ENCODE measurements at places on chromosomes 2 and 18.

DNA sequence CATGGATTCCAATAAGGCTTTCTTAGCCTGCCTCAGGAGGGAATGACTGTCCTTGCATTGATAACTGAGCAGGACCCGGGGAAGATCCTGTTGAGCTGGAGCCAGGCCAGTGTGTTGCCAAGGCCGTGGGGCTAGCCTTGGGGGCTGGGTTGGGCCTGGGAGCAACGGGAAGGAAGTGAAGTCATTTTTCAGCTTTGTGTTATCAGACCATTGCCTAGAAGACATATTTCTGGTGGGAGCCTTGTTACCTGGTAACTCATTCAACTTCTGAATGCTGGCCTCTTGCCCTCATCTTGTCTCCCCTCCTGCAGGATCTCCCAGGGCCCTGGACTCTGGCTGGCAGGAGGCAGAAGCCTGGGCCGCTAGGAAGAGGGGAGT, 92.7 kb upstream of the MGAT5 start:
- DNase-seq = no peak

GRCh38 chr2:26769089-26769761, 5.1 kb downstream of the SLC35F6 start:
- DNase-seq = no peak

DNA sequence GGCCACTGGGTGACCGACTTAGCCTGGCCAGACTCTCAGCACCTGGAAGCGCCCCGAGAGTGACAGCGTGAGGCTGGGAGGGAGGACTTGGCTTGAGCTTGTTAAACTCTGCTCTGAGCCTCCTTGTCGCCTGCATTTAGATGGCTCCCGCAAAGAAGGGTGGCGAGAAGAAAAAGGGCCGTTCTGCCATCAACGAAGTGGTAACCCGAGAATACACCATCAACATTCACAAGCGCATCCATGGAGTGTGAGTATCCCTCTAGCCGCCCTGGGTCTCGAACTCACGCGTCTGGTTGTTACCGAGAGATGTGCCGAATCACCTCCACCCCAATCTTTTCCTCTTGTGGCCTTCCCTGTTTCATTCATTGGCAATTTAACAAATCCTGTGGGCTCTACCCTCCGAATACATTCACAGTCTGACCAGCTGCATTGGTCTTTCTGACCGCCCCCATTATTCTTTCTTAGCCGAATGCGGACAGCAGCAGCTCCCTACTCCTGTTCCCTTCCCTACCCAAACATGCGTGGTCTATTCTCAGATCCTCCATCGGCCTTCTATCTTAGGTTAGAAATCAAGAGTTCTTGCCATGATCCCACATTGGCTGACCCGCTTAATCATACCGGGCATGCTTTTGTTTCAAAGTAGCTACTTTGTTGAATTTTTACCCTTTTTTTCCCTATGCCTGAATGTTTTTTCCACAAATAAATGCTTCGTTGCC, 631 bp downstream of the RPL31 start:
- no peak for DNase-seq

DNA sequence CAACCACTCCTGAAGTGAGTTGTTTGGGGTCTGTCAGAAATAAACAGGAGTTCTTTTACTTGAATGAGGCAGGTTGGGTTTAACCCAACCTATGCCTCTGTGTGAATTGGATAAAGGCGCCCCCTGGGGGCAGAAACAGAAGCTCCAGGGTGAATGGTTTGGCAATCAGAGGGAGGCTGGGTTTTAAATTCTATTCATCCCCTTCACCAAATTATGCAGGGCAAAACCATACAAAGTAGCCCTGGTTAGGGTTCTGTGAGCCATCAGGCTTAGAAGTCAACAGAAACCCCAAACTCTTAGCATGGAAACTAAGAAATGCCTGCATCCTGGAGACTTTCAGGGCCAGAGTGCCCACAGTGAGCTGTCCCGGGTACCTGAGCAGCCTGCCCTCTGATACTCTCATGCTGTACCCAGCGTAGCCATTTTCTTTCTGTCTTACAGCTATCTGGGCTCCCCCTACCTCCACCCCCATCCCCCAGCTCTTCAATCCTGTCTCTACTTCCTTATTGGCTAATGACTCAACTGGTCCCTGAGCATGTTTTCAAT, 241.5 kb downstream of the ICOS start:
- DNase-seq = no peak

DNA sequence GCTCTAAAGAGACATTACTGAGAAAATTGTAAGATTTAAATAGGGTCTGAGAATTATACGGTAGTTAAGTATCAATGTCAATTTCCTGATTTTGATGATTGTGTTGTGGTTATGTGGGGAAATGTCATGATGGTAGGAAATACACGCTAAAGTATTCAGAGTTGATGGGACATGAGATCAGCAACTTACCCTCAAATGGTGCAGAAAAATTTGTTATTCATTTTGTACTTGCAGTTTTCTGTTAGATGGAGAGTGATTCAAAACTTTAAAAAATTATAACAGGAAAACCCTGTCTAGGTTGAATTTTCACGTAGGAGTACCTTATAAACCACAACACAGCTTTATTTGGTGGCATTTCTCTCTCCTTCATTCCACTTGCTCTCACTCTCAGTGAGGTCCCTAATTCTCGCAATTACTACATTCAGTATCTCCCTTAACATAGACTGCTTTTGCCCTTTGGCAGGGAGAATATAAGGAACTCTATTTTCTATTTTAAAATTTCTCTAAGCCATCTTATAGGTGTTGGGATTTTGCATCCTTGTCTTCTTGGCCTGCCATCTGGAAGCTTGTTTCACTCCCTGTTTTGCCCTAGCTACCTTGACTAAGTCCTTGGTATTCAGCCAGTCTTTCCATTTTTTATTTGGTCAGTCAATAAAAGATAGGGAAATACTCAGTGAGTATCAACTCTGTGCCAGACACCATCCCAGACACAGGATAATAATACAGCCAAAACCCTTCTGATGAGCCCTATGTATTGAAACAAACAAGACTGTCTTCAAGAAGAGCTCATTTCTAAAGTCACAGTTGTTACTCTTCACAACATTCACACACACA, 550.6 kb upstream of the ACVR2A start:
- no peak for DNase-seq

GRCh38 chr2:32937602-32938448, 8.9 kb upstream of the LTBP1 start:
- DNase-seq = no peak

GRCh38 chr2:18598848-18599484, 9.6 kb upstream of the NT5C1B start:
- DNase-seq = no peak

DNA sequence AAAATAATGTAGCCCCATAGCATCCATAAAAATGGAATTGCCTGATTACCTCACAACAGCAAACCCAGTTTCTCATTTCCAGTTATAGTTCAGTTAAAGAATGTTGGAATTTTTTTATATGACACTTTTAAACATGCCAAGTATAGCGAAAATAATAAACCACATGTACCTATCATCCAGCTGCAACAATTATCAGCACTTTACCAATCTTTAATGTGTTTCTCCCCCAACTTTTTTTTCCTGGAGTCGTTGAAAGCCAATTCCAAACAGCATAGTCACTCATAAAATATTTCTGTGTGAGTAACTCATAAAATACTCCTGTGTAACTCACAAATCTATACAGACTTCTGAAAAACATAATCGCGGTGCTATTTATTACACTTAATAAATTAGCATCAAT, 38.1 kb downstream of the SMAD4 start:
- DNase-seq = no peak

- peak; percentile 59 for DNase-seq
Measured at GRCh38 chr2:148875387-148876051, 492 bp downstream of the KIF5C start.

GRCh38 chr2:7676714-7677113, 759.5 kb downstream of the RNF144A start:
- DNase-seq = no peak

- DNase-seq = no peak
Measured at GRCh38 chr2:144225076-144225475, 294.8 kb downstream of the ZEB2 start.

- no peak for DNase-seq
Measured at GRCh38 chr2:145715601-145716000, 1195.7 kb upstream of the ZEB2 start.

GRCh38 chr2:225773148-225773547, 373.6 kb downstream of the NYAP2 start:
- DNase-seq = no peak

- no peak for DNase-seq
Measured at GRCh38 chr2:239255628-239256349, 145.0 kb downstream of the HDAC4 start.

DNA sequence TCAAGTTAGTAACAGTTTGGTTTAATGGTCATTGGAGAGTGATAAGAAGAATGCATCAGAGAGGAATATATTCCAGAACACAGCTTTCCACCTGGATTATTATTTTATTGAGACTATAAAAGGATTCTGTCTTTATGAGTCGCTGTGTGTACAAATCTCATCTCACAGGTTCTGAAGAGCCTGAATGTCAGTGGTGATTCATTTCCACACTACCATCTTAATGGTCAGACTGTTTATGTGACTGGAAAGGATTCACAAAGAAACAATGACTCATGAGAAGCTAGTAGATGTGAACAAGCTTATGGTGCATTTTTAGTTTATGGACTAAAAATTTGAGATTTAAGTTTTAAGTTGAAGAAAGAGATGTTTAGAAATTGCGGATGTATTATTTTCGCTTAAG, 685.4 kb upstream of the NRXN1 start:
- no peak for DNase-seq

DNA sequence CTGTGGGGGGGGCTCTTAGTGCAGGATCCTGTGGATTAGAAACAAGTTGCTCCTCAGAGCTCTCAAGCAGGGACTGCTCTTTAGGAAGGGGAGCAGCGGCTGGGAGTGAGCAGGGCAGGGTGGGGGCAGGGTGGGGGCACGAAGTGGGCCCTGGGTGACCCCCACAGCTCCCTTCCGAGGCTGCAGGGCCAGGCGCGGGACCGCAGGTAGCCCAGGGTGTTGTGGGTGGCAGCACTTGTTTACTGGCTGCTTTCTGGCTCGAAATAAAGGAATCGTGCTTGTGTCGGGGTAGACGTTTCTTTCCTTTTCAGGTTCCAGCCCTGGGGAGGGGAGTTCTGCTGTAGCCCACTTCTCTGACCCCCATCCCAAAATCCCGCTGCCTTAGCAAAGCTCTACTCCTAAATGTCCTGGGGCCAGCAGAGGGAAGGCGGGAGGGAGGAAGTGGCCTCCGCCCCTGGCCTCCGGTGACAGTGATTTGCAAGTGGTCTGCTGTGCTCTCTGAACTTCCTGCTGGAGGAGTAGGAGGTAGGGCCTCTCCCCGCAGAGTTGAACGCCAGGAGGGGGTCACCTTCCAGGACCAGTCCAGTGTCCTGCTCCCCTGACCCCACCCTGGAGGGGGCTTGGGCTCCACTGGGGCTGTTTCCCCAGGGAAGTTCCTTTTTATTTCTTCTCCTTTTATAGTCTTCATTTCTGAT, 8.3 kb downstream of the NEU4 start:
- DNase-seq = no peak

DNA sequence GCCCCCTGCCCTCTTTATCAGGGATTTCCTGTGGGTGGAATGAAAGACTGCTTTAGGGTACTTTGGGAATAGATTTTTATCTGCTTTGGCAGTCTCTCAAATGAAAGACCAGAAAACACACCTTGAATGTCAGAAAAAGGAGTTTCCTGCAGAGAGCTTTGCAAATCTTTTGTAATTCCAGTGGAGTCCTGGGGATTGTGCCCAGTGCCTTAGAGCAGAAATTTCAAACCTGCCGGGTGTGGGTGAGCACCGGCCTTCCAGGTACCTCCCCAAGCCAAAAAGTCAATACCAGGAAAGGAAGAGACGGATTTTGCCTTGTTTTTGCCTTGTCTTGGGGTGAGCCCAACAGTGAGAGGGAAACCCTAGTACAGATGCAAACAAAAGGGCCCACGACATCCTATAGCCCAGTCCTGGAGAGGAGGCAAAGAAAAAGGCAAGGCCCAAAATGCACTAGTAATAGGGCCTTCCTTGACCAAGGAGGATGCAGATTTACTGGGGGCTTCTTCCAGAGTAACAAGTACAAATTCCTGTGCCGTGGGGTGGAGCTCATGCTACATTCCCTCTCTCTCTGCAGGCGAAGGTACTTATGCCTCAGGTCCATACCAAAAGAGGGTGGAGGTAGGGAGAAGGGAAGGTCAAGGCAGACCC, 36.4 kb downstream of the FOXI3 start:
- DNase-seq = peak; percentile 0

GRCh38 chr18:70390371-70391090, 101.7 kb downstream of the SOCS6 start:
- no peak for DNase-seq

DNA sequence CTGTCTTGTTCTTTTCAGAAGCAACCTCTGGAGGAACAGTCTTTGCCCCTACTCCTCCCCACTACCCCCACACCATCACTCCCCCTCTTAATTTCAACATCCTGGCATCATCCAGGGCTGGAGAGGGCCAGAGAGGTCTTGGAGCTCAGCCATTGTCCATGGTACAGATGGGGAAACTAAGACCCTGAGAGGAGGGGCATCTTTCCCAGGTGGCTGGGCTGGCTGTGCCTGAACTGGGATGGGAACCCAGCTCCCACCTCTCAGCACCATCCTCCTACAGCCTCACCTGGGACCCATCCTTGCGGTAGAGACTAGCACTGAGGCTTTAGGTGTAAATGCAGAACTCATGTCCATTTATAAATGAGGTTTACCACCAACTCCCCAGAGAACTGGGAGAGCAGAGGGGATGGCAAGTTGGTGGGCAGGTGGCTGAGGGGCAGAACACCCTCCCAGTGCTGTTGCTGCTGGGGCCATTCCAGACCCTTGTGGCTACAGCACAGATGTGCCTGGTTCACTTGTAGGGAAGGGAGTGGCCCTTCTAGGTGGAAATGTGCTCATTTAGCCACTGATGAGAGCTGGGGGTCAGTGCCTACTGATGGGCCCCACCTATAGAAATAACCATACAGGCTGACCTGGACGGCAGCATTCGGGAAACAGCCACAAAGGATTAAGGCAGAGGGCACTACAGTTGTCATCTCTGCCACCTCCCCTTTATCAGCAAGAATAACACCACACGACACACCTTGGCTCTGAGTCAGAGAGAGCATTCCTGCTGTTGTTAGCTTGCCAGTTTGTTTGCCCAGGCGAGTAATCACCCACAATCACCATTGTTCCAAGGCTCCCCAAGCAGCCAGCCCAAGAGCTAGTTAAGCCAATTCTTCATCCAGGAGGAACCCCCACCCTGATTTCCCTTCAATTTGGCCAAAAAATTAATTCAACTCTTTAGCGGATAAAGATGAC, 2.1 kb downstream of the MLPH start:
- DNase-seq = peak; percentile 22

- no peak for DNase-seq
Measured at GRCh38 chr2:54464341-54464740, 8.2 kb downstream of the SPTBN1 start.

GRCh38 chr2:65465857-65466256, 33.5 kb upstream of the SPRED2 start:
- DNase-seq = no peak

Data from COR-L47 (cell line).